ENCODE measurements at places on chromosomes 16 and 17.

GRCh38 chr17:1630662-1631061, 2.0 kb upstream of the SLC43A2 start:
- DNase-seq, result no peak

DNA sequence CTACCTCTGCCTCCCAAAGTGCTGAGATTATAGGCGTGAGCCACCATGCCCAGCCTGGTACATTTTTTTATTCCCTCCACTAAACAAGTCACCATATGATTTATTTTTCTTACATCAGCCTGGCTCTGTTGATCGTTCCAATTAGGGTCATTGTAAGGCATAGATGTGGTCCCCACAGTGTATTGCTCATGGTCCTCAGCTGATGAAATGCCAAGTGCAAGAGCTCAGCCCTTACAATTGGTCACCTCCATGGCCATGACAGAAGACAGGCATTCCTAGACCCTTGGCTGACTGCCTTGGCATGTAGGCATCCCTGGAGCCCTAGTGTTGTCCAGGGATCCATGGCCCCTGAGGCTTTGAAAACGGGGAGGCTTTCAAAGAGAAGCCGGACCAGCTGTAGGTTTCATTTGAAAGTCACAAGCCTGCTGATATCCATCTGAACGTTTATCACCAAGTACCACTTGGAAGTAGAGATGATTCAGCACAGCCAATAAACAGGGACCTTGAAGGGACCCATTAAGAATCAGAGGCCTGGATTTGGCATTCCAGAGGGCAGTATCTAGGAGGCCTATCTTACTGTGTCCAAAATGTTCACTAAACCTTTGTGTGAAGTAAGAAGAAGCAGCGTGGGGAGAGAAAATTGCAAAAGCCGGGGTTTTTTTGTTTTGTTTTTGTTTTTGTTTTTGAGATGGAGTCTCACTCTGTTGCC, 20.6 kb upstream of the PRKCA start:
- DNase-seq, result peak; percentile 63

DNA sequence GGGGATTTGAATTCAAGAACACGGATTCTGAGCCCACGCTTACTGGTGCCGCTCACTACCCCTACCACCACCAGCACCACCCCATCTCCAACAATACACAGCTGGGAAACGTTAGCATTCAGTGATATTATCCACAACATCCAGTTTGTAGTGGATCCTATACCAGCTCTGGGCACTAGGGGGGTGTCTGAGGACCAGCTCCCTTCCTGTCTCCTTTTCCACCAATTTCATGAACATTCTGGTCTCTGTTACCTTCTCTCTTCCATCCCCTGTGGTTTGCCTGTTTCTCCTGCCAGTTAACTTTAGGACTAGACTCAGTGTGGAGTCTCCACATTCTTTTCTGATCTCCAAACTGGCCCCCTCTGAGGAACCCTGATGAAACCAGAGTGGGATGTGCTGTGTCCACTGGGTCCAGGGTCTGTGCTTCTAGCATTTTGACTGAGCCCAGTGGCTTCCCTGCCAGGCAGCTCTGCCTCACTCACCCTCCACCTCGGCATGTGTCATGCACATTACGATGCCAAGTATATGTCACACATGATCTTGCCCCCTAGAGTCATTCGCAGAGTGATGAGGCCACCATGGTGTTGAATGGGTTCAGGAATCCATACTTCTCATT, 187.0 kb upstream of the CDH13 start:
- DNase-seq, result peak; percentile 28

GRCh38 chr17:41982026-41982760, 15.6 kb downstream of the CNP start:
- peak; percentile 36 for DNase-seq

DNA sequence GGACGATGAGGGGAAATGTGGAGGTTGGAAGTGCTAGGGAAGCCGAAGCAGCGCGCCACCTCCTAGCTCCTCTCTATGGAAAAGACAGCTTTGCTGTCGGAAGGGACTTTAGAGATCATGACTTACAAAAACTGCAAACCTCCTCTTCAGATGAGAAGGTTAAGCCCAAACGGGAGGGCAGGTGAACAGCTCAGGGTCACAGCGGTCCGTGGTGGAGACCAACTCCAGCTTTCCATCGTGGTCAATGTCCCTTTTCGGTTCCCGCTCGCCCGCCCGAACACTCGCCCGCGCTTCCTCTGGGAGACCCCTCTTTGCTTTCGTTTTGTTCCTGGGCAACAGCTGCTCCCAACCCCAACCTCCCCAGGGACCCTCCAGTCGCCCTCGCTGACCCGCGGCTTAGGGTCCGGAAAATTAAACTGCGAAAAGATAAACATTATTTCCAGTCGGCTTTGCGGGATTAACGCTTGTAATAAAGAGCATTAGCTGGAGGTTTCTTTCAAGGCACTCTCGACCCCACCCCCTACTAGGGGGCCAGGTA, 7.7 kb downstream of the IRX6 start:
- DNase-seq, result no peak

DNA sequence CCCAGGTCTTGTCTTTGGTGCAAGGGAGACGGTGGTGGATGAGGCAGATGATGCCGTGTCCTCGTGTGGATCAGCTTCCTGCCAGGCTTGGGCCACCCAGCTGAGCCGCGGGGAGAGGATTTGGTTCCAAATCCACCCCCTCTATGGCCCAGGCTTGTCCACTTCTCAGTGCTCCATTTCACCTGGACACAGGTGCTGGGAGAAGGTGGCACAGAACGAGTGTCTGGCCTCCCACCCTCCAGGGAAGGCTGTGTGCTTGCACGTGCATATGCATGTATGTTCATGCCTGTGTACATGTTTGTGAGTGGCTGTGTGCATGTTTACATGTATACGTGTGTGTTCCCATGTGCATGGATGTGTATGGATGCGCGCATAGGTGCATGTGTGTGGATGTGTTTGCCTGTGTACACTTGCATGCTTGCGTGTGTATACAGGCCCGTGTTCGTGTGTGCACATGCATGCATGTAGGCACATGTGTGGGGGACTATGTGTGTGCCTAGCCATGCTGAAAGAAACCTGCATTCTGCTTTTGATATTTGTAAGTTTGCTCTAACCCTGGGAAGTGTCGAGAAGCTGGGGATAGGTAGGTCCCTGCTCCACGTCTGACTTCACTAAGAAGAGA, 196.3 kb downstream of the IRF8 start:
- DNase-seq, result no peak

DNA sequence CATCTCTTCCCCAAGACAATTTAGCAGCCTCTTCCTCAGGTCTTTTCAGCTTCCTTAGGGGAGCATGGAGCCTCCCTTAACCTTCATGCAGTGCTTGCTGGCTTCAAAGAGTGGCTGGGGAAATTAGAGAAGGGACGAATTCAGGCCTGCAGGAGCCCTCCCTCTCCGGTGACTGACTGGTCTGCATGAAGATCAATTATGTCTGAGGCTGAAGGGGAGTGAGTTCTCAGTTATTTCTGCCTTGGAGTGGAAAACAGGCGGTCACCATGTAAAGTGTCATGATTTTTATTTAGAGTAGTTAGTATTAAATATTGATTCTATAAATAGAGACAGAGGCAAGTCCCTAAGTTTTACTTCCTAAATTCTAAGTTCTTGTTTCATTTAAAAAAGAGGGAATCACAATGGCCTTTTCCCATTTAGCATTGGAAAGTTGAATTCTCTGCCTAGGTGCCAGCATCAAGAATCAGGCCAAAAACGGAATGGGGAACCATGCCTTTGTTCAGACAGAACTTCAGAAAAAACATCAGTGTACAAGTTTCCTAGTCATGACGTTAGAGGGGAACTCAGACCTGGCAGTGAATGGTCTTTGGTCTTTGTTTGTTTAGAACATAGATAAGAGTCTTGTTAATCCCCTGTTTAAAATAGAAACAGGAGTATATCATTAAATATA, 4.4 kb downstream of the GABARAPL2 start:
- no peak for DNase-seq

- no peak for DNase-seq
Measured at GRCh38 chr16:87178177-87178863, 138.9 kb downstream of the C16orf95 start.

GRCh38 chr16:69049146-69049545, 56.3 kb upstream of the HAS3 start:
- peak; percentile 79 for DNase-seq

GRCh38 chr17:41627316-41628072, 3.1 kb upstream of the KRT17 start:
- DNase-seq, result no peak

DNA sequence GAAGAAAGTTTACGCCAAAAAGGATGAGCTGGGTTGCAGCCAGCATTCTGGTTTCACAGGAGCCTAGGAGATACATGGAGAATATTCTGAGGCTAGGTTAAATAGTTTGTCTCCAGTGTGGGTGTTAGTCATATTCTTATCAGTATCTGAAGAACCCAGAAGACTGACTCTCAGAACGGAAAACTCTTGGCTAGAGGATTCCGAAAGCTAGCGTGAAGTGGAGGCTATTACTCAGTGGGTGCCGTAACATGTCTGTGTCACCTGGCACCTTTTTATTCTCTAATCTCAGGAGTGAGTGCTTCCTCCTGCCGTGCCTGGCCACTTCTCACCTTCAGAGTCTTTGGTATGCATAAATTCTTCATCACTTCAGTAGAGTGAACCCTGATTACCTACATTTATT, 199.5 kb downstream of the WWOX start:
- DNase-seq, result no peak

DNA sequence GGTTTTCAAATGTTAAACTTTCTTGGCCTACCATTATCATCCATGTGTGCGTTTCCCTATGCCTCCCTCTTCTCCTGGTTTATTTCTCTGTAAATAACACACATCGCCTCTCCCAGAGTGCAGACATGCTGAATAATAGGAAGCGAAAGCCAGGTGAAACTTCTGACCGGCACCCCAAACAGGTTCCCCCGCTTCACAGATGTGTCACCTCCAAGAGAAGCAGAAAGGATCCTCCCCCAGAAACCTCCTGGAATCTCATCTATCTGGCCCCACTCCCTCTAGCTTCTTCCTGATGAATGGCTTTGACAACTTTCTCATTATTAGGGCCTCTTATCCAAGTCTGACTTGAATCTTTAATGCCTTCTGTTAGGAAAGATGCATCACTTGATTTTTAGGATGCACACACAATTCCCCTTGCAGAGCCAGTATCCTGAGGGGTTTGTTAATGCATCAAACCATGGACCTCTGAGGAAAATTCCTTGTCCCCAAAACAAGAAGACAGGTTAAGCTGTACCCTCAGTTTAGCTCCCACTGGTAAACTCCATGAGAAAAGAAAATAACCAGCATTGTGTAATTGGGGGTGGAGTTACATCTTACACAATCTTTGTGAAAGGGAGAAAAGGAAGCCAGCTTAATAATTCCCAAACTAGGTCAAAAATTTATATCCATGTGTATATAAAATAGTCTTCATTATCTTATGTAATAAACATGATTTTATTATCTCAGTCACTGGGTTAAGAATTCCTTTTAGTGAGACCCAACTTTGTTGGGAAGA, 20.1 kb upstream of the HYDIN start:
- no peak for DNase-seq

GRCh38 chr17:330993-331701, 21.5 kb downstream of the RPH3AL start:
- no peak for DNase-seq

DNA sequence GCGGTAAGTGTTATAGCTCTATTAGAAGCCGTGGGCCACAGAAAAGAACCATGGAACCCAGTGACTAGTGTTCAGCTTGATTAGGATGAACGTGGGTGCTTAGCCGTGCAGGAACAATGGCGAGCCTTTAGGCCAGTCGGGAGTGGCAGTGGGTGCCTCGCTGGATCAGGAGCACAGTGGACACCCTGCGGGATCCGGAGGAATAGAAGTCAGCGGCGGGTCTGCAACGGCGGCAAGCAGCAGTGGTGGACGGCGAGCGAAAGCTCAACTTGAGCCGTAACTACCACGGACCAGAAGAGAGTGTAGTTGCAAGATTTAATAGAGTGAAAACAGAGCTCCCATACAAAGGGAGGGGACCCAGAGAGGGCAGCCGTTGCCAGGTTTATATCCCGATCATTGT, 37.3 kb upstream of the CDH15 start:
- DNase-seq, result no peak

DNA sequence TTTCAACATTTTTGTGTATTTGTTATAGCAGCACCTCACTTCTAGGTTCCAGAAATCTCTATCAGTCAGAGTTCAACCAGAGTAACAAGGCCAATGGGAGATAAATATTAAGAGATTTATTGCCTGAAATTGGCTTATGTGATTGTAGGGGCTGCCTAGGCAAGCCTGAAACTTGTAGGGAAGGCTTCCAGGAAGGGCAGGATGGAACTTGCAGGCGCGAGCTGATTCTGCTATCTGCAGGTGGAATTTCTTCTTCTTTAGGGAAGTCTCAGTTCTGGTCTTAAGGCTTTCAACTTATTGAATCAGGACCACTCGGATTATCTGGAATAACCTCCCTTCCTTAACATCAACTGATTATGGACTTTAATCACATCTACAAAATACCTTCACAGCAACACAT, 199.5 kb upstream of the NLRP1 start:
- no peak for DNase-seq

DNA sequence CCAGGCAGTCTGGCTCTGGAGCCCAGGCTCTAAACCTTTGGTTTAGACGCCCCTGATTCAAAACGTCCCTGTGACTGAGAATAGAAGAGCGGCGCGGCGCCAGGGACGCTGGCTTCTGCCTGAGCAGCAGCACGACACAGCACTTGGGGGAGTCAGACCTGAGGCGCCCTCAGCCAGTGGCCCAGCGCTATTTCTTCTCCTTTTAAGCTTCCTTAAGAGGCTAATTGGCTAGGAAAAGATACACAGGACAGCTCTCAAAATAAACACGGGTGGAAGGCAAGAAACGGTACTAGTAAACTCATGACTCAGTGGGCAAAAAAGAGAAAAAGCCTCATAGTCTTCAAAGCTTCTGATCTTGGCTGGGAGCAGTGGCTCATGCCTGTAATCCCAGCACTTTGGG, 34.9 kb downstream of the GTF3C1 start:
- no peak for DNase-seq

- DNase-seq, result peak; percentile 68
Measured at GRCh38 chr17:12548558-12548957, 117.1 kb upstream of the MYOCD start.

GRCh38 chr16:87560428-87561199, 41.7 kb upstream of the JPH3 start:
- peak; percentile 35 for DNase-seq

DNA sequence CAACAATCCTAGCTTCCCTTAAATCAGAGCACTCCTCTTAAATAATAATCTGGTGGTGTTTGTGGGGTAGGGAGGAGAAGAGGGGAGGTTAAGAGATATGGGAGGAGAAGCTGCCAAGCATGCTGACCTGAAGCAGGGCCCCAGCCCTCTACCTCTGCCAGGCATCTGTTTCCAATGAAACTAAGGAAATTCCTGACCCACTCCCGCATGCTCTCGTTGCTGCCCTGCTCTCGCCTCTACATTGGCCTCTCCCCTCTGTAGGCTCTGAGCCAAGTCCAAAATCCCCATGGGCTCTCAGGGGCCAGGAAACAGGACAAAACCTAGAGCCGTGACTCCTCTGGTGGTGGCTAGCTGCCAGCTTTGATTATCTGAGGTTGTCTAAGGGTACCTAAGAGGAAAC, 559.5 kb upstream of the CDH11 start:
- no peak for DNase-seq

- peak; percentile 97 for DNase-seq
Measured at GRCh38 chr17:8153525-8153956, 1.3 kb upstream of the PER1 start.

All from EH (cell line).